Globus pallidus (tissue), 1 donor: ENCODE measurements at places on chromosomes 12 and 14.

GRCh38 chr12:90151491-90152015 is 442.9 kb upstream of the ATP2B1 start:
- DNase-seq: no peak

- DNase-seq: no peak
Measured at GRCh38 chr14:63257299-63257698, 53.1 kb downstream of the RHOJ start.

GRCh38 chr12:7834701-7835100 is 38.0 kb downstream of the SLC2A14 start:
- no peak for DNase-seq

- DNase-seq: no peak
Measured at GRCh38 chr12:29287622-29288021, 93.3 kb downstream of the ERGIC2 start.

GRCh38 chr12:45973526-45973925 is 16.8 kb downstream of the SCAF11 start:
- DNase-seq: no peak

GRCh38 chr12:104957719-104958000 is 430 bp downstream of the SLC41A2 start:
- peak; percentile 12 for DNase-seq

DNA sequence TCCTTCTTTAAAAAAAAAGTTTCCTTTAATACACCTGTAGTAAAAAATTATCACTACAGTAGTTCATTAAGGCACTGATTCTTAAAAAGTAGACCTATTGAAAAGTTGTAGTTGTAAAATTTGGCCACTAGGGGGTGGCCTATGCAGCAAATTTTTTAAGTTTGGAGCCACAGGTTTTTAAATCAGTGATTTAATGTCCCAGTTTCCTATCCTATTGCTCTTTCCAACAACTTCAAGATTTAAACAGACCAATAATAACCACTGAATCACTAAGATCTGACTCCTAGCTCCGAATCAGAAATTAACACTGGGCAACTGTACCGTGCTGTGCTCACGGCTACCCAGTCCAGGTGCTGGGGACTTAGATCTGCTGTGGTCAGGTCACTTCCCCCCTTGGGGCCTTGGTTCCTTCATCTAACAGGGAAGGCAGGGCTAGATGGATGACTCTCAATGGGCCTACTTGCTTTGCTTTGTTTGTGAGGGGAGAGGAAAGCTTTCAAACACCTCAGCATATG is 279.3 kb downstream of the MED13L start:
- DNase-seq: peak; percentile 41

- DNase-seq: no peak
Measured at GRCh38 chr12:131383291-131383690, 327.6 kb upstream of the SFSWAP start.

- DNase-seq: no peak
Measured at GRCh38 chr14:99821519-99822508, 28.6 kb downstream of the EML1 start.

- no peak for DNase-seq
Measured at GRCh38 chr12:117854339-117855012, 114.3 kb downstream of the KSR2 start.

DNA sequence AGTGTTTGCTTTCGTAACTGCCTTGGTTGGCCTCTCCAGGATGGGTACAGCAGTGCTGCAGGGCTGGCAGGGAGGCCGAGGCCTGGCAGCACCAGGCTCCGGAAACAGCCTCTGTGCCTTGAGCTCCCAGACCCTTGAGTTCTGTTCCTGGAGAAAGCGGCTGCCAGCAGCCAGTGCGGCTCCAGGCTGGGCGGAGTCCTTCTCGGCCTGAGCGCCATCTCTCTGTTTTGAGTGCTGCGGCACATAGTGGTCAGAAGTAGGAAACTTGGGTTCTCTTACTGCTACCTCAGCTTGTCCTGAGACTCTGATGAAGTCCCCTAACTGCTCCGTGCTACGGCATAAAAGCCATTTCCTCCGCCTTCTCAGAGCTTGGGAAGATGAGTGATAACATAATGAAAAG is 65.9 kb downstream of the KCNA1 start:
- no peak for DNase-seq

- no peak for DNase-seq
Measured at GRCh38 chr14:90040411-90040810, 21.4 kb upstream of the KCNK13 start.

- no peak for DNase-seq
Measured at GRCh38 chr12:131604859-131605258, 106.0 kb upstream of the SFSWAP start.

DNA sequence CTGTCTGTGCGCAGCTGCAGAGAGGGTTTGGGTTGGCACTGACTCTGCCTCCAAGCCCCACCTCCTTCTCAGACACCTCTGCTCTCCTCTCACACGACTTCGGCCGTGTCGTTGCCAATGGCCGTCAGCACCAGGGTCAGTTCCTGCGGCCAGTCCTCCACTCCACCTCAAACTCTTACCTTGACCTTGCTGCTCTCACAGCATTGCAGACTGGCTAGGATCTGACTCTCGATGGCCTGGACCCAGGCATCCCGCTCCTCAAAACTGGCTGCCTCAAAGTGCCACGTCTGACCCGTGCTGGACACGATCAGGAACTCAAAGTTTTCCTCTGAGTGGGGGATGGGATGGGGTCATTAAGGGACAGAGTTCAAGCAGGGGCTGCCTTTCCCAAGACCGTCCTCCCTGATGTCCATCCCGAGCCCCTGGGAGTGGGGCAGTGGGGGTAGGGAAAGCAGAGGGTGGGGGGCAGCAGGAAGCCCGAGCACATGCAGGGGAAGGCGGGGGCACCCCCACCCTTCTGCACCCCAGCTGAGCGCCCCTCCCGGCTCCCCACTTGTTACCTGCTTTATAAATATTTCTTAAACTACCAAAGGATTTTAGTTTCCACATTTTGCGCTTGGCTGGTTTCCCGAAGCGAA is 10.7 kb downstream of the AGAP2 start:
- DNase-seq: no peak

DNA sequence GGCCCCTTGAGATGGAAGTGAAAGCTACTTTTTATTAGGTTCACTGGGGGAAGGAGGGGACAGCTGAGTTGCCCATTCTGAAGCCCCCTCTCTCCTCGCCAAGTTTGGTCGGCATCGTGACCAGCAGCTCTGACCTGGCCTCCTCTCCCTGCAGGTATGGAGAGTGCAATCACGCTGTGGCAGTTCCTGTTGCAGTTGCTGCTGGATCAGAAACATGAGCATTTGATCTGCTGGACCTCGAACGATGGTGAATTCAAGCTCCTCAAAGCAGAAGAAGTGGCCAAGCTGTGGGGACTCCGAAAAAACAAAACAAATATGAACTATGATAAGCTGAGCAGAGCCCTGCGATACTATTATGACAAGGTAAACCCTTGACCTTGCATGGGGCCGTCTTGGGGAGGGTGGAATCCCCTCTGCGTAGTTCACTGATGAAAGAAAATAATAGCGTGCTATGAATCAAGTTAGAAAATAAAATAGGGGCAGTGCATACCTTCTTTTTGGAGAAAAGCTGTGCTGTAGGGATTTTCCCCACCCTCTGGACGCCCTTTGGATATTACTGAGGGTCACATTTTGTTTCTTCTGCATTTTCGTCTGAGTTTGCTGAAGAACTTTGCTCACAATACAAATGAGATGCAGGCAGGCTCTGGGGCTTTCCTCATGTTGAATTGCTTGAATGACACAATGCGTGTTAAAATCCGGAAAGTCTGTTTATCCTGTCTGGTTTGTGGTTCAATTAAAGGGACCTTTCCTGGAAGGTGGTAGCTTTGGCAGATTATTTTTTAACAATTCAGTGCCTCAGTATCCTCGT is 29.4 kb downstream of the ELK3 start:
- DNase-seq: no peak

DNA sequence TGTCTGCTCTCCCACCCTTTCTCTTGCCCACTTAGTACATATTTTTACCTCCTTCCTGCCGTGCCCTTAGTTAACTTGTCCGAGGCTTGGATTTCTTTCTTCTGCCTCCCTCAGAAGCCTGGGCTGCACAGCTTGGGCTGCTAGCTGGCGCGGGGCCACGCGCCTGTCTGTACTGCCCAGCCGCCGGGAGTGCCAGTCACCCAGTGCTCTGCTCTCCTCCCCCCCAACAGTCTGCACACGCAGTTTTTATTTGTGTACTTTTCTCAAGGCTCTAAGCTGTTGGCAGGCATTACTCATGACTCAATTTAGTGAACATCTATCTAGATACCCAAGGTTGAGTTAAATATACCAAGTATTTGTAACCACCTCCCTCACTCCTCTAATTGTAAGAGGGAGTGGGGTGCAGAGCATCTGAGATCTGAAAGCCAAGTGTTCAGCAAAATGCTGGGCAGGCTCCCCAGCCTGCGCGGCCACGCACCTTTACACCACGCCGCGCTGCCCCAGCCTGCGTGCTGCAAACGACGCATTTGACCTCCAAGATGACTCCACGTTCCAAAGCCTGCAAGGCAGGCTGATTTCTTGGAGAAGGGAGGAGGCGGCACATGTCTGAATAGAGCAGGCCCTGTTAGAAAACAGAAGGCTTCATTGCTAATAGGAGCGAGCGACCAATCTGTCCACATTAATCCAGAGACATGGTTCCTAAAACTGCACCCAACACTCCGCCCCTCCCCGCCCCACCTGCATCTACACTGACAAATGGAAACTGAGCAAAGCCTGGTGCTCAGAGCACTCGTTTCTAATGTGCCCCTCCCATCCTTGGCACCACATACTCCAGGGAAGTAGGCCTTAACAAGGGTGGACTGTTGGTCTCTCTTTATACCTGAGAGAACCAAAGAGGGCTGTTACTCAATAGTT is 18.2 kb upstream of the CACNA2D4 start:
- DNase-seq: peak; percentile 96

DNA sequence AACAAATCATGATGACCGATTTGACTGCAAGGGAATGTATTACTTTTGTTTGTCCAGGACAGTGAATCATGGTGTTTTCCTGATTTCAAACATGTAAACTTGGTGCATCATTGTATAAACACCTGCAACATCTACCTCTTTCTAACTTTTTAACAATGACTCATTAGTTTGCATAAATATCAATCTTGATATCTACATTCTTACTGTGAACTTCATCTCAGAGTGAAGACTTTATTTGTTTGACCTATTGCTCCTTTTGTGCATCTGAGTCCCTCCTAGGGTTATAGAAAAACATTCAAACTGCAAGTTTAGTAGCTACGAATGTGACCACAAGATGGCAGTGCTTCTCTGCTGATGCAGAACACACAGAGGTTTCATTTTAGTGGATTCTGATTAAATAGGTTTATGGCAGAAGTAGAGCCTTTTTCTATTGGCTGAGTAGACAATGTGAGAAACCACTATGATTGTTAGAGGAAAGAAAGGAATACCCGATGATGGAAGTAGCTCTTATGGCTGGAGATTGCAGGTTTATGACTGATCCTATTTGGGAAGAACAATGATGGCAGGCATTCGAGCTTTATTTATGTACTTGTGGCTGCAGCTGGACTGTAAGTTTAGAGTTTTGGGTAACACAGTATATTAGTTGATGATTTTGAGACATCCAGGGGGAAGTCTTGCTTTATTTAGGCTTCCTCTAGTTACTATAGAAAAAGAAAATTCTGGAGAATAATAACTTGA is 244.2 kb upstream of the OR4E1 start:
- peak; percentile 74 for DNase-seq

GRCh38 chr12:72094490-72094889 is 155.8 kb downstream of the TPH2 start:
- DNase-seq: no peak

DNA sequence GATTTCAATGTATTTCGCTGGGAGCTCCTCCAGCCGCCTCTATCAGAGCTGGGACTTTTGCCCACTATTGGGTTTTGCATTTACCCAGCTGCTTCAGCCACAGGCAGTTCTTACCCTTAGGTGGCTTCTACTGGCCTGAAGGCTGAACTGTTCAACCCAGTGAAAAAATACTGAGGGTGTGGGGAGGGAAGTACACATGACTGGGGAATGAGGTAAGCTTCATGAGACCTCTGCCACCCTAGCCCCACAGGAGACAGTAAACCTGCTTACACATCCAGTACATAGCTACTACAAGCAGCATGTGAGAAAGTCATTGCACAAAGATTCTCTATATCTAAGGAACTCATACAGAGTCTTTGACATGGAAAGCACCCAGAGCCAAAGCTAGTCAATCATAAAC is 411.1 kb downstream of the SYT1 start:
- no peak for DNase-seq

- no peak for DNase-seq
Measured at GRCh38 chr14:61671082-61671481, 24.2 kb upstream of the HIF1A start.

DNA sequence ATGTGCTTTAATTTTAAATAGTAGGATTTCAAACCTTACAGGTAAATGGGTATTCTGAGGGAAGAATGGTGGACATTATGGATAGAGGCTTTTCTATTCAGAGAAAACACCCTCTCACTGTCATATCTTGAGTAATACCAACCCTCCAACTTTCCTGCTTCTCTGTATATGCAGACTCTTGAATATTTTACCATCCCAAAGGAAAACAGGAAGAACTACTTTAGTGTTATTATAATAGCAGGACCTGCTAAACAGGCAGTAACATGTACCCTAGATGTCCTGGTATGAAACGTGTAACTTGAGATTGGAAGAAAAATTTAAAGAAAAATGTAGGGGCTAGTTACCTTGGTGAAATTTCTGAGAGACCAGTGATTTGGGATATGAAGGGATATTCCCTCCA is 82.9 kb upstream of the TRHDE start:
- DNase-seq: no peak

DNA sequence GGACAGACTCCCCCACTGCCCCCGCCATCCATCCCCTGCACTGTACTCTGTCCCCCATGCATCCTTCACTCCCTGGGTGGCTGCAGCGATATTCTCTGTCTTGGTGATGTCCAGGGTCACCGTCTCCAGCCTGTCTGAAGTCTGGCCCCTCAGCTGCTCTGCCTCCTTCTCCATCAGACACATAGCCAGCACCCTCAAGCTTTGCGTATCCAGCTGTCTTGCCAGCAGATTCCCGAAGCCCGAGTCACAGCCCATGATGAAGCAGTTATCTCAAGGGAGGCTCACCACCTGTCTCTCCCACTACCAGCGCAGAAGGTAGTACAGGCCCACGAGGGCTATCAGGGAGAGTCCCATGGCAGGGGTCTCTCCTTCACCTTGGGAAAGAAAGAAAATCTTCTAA is 77.8 kb downstream of the HSD17B6 start:
- no peak for DNase-seq

DNA sequence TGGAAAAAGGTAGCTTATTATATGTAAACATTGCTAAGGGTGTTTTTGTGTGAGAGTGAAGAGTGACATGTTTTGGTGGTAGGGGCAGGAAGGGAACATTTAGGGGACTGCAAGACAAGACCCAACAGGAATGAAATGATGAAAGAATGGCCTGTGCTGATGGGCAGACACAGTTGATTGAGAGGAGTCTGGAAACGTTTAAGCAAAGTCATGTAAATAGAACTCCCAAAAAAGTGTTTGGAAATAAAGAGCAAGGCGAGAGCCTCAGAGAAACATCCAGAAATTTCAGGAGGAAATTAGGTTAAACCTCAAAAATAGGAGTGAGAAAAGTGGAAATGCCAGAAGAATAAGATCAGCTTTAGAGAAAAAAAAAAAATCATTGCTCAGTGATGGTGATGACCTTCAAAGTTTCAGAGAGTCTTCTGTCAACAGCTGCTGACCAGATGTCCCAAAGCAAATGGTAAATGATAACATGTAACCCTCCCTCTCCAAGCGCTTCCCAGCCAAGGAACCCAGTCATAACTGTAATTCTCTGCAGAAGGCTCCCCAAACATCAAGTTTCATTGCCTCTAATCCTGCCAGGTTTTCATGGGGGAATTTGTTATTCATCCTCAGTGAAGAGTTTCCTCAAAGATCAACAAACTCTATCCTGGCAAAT is 223.2 kb upstream of the FAR2 start:
- no peak for DNase-seq
